ENCODE measurements at places on chromosomes 6 and 20. TPM values are rescaled to one million over a fixed set of nuclear protein-coding genes. Genes with fewer than 3 reads are reported as not detected.

- no peak for DNase-seq
Observed at GRCh38 chr6:168908887-168909286, 344.8 kb downstream of the THBS2 start.

ARHGAP18 gene
- total RNA-seq = 14.8 TPM

GRCh38 chr20:3046677-3047462, 1.0 kb downstream of the MRPS26 start:
- no peak for DNase-seq

- no peak for DNase-seq
Observed at GRCh38 chr6:89443658-89444057, 10.7 kb downstream of the ANKRD6 start.

GRCh38 chr20:38214256-38215193, 46.0 kb downstream of the KIAA1755 start:
- no peak for DNase-seq

- no peak for DNase-seq
Observed at GRCh38 chr6:53703047-53703446, 37.5 kb upstream of the KLHL31 start.

SPAG4 gene
- total RNA-seq = 6.9 TPM

GRCh38 chr6:28794175-28795002, 129.4 kb downstream of the TRIM27 start:
- DNase-seq = no peak
